ENCODE measurements at places on chromosomes 1 and 21. TPM values are rescaled to one million over a fixed set of nuclear protein-coding genes. Genes with fewer than 3 reads are reported as not detected.

Gene KCNA2
- 0.44 TPM for polyA plus RNA-seq

Gene ARID1A
- 85.5 TPM for polyA plus RNA-seq

Gene RAB42
- 3.2 TPM for polyA plus RNA-seq

Gene TMEM39B
- polyA plus RNA-seq = 19.9 TPM

Gene CRTC2
- 43.4 TPM for polyA plus RNA-seq

- DNase-seq = no peak
Measured at GRCh38 chr1:229645324-229645993, 19.4 kb downstream of the URB2 start.

DNA sequence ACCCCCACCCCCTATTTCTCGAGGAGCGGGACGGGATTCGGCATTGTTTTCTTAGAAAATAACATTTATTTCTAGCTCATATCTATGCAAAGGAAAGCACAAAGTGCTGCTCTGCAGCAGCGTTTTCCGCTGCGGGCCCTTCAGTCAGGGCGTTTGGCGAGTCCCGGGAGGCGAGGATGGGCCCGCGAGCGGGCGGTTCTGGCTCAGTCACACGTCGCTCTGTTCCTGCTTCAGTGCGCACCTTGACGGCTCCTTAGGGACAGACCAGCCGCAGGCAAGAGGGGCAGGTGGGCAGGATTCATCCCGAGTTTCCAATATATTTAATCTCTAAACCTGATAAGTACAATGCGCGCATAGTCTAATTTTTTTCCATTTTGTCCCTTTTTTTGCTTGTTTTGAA, 5.7 kb downstream of the DMRTA2 start:
- no peak for DNase-seq

DNA sequence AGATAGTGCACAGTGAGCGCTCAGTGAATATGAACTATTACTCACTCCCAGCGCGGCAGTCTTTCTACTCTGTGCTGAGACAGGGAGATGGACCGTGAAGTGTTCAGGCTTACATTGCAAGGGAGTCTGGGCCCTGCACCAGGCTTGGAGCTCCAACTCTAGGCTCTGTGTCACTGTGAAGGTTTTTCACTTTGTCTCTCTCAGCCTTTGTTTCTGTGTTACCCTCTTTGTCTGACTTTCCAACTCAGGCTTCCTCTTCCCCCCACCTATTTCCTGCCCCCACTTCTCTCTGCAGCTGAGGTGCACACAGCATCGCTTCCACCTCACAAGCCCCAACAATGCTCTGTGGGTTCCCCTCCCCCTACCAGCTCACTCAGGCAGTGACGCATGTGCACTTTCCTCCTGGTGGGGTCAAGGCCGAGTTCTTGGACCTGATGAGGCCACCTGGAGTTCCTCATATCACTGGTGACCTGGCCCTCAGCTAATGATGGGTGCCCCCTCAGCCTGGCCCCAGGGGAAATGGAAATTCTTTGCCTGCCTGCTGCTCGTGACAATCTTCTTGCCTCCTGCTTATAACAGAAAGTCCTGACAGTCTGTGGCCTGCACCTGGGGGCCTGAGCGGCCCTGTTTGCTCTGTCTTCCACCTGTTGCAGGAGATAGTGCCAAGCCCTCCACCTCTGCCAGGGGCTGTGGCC, 1.1 kb upstream of the LCK start:
- DNase-seq = no peak

DNA sequence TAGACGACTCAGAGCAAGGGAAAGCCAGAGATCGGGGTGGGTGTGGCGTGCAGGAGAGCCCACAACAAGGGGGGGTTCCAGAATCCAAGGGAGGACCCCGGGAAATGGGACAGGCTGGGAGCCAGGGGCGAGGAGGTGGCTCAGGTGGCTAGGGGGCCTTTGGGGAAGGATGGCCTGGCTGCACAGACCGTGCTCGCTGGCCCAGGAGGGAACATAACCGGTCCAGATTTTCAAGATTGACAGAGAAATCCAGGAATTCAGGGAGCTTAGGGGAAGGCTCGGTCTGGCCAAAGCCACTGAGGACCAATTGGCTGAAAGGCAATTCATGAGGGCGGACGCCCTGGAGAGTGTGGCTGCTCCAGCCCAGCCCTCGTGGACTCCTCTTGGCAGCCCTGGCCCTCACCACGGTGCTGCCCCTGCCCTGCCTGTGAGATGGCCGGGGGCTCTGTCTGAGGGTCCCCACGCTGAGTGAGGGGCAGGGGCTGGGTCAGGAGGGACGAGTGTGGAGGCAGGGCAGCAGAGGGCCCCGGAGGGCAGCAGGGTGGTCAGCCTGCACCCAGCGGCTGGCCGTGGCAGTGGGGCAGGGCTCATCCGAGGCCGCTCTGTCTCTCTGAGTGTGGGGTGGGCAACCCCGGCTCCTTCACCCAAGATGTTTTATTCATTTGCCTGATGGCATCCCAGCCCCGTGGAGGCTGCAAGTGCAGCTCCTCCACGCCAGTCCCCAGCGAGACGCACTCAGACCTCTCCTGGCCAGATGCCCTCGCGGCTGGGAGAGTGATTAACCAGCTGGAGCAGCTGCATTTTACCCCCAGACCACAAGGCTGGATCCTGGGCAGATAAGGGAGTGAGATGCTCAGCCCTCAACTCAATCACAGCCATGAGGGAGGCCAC, 5.6 kb upstream of the LRRC3 start:
- DNase-seq = no peak

GRCh38 chr1:77392486-77392885, 110.7 kb downstream of the AK5 start:
- DNase-seq = no peak

DNA sequence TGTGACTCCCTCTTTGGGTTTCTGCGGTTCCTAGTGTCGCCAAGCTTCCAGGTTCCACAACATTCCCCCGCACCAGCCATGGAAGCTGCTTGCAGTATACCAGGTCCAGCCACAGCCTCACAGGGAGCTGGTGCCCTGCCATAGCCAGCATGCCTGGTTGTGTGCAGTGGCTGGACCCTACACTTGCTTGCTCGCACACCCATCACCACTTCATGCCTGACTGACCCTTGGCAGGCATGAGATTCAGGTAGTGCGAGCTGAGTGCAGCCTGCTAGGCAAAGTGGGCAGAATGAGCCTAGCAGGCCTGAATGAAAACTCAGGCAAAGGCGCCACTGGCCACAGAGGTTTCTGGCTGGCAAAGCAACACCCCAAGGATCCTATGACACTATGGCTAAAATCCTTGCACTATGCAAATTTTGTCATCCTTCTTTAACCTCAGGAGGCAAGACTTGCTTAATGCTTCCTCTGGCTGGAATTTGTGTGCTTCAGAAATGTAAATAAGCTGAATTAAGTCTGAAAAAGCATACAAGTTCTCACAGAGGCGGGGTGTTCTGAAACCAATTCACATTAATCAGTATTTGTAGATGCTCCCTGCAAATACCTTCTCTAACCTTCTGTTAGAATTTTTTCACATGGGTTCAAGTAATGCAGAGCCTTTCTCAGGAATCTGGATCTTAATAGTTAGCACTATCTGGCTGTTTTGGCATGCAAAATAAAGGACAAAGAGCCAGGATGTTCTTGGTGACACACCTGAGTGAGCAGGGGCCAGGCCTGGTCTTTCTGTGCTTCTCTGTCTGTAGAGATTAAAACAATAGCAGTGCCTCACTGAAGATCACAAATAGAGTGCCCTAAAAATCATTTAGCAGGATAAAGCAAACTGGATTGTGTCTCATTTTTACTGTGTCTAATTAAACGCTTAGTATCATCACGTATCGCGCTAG, 256.9 kb downstream of the GPATCH2 start:
- DNase-seq = no peak

DNA sequence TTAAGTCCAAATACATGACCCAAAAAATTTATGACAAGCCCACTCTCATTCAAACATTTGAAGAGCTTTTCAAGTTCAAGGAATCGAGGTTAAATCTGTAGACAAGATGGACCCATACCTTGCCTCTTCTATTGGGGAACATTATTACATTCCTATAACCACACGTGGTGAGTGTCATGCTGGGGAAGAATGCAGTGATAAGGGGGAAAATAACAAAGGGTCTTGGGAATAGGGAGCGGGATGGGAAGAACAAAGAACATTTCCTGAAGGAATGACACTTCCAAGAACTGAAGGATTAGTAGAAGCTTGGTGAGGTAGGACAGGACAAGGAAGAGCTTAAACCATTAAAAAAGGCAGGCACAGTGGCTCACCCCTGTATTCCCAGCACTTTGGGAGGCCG, 18.8 kb downstream of the PDZK1 start:
- no peak for DNase-seq

DNA sequence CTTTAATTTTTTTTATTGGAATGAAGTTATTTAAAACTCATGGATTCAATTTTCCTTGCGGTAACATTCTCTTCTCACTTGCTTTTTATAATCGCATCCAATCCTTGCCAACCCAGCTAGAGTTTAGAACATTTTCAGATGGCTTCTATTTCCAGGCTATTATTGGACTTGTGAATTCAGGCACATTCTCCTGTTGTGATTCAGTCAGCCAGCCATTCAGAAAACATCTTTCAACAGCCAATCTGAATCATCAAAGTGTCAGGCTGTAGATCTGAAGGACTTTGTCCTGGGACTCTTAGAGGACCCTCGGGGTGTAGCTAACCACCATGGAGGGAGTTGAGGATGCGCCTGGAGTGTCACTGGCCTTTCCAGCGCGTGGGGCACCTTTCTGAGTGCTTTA, 92.4 kb downstream of the PRDM2 start:
- DNase-seq = no peak
